Stimulated activated CD4-positive, alpha-beta T cell treated with anti-CD3 and anti-CD28 coated beads, Interleukin-1b, Interleukin-23, amount 100 ng/mL, for 1 hour (primary cell): ENCODE measurements at places on chromosomes 5 and 9.

GRCh38 chr5:147754372-147755122 is 28.0 kb downstream of the JAKMIP2 start:
- DNase-seq, result no peak

GRCh38 chr9:74173284-74173683 is 323.9 kb upstream of the RORB start:
- DNase-seq, result no peak

DNA sequence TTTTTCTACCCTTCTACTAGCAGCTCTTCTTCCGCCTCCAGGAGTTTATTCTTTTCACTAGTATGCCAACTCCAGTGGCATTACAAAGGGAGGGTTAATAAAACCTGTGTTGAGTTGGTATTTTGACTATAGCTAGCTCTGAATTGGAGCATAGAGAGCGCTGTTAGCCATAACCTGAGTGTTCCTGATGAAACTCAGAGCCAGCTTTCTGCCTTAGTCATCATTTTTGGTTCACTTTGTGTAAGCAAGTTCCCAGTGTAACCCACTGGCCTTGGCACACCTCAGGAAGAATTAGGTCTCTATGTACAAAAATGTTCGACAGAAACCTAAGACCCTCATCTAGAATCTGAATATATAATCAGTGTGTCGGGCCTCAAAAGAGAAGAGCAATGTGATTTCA is 238.9 kb downstream of the NR3C1 start:
- no peak for DNase-seq

- no peak for DNase-seq
Measured at GRCh38 chr9:70083429-70083828, 39.8 kb downstream of the MAMDC2 start.

DNA sequence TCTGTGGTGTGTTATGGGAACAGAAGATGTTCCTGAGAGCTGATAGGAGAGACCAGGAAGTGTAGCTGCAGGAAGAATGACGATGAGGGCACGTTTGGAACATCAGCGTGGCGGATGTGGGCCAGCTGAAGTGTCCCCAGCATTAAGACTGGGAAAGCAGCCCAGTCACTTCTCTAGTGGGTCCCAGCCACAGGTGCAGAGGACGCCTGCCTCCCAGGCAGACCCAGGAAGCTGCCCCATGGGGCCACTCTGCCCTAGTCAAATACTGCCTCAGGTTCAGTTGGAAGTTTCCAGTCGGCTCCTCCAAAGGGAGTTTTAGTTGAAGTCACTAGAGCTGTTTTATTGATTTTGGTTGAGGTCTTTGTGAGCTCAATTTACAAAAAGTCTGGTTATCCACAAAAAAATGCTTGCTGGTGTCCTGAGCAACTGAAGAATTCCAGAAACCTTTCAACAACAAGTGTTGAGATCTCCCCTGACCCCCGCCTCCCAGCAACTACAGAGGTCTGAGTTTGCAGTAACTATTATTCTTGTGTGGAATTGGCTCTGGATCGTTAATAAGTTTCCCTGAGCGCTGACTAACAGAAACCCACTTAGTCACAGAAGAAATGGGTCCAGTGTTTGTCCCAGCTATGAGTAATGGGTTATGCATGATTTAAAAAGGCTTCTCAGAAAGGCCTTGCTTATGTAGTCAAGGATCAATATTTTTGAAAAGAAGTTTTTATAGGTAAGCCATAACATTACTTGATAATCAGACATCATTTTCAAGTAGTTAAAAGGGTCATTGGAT is 294.1 kb downstream of the FANCC start:
- DNase-seq, result no peak

DNA sequence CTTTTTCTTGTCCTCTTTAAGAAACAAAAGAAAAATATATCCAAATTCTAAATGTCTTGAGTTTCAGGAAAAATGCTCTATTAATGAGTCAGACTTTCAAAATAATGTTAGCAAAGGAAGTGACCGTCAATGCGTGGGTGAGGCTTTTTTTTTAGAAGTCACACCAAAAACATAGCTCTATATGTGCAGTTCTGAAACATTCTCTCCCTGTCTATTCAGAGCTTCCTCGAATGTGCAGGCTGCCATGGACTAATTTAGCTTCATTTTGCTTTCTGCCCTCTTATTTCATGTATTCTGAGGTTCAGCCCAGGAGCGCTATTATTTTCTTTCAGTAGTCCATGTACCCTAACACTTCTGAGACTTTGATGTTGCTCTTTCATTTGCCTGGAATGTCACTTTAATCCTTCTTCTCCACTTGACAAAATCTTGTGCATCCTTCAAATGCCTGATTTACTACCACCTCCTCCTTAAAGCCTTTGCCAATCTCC is 72.5 kb upstream of the RASA1 start:
- DNase-seq, result no peak

DNA sequence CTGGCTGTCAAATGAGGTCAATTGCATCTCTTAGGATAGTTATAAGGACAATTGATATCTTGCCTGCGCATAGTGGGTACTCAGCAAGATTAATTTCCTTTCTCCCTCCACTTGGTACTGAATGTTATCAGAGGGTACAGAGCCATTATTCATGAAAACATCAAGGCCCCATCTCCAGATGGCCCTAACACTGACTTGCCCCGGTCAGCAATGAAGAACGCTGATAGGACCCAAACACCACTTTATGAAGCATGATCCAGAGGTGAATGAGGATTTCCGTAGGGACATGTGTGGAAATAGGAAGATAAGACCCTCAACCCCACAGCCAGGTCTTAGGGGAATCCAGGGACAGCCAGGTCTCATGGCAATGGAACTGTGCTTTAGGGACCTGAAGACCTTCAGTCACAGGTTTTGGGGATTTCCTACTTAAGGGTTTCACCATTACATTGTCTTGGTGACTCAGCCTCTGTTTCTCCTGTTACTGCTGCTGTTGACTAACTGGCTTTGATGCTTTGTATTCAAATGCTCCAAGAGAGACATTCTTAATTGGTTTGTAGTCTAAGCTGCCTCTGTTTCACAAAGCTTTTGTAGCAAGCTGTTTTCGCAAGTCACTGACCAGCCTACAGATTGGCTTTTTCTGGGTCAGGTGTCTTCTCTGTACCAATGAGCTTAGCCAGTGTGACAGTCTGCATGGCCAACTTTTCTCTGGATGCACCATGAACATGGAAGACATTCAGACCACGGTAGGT is 35.3 kb upstream of the IQGAP2 start:
- DNase-seq, result no peak

DNA sequence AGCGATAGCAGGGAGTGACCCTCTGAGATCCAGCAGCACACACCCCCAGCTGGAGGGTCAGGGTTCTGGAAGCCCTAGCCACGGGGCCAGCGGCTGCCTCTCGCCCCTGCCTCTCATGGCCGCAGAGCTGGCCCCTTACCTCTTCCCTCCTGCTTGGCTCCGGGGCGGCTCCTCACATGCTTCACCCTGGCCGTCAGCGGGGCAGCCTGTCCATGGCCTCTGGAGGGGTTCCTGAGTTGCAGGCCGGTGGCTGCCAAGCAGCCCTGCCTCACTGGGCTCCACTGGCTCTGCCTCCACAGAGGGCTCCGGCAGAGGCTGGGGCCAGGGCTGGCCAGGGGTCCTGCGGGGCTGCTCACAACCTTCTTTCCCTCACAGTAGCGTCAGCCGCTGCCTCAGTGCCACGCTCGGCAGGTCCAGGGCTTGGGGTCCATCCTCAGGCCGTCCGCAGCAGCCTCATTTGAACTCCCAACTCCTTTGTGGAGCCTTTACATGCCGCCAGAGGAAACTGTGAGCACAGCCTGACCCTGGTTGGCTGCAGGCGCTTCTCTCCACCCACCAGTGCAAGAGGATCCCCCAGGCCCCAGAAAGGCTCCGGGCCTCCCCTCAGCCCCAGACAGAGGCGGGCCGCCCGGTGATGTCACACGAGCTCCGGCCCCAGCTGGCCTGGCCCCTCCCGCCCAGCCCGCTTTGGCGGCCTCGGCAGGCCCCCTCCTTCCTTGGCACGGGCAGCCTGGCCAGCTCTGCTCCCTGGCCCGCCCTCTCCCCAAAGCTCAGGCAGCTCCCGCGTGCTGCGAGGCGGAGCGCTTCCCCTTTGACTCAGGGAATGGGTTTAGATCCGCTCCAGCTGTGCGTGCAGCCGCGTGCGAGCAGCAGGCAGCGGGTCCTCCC is at the start of gene ANGPTL2:
Gene ANGPTL2 (minus strand): TSS at position 460 of the 888 bp plus-strand sequence. CDS start 13,904 bp downstream, outside the sequence.
- no peak for DNase-seq

- no peak for DNase-seq
Measured at GRCh38 chr9:76510041-76510440, 51.1 kb downstream of the GCNT1 start.

- DNase-seq, result no peak
Measured at GRCh38 chr5:90440644-90441043, 31.1 kb upstream of the CETN3 start.

DNA sequence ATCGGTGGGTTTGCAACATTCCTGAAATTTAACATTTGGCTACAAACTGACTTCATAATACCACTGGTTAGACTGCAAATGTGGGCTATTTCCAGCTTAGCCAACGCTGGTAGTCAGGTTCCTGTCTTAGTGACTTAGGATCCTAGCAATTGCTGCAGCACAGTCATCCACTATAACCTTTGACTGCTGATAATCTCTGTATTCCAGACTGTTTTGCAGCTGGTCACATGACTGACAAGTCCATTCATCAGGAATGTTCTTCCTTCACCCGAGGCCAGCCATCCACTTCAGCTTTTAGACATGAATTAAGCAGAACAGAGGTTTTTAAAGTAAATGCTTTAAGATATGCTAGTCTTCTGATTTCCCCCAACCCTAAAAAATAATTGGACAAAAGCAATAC is 425.9 kb upstream of the MPDZ start:
- no peak for DNase-seq

- DNase-seq, result no peak
Measured at GRCh38 chr5:151675611-151676313, 11.0 kb downstream of the SPARC start.

GRCh38 chr9:18658804-18659705 is 185.1 kb downstream of the ADAMTSL1 start:
- no peak for DNase-seq

- DNase-seq, result no peak
Measured at GRCh38 chr9:129023036-129023907, 4.9 kb downstream of the SH3GLB2 start.

- DNase-seq, result no peak
Measured at GRCh38 chr5:159619826-159620225, 289.5 kb upstream of the IL12B start.

DNA sequence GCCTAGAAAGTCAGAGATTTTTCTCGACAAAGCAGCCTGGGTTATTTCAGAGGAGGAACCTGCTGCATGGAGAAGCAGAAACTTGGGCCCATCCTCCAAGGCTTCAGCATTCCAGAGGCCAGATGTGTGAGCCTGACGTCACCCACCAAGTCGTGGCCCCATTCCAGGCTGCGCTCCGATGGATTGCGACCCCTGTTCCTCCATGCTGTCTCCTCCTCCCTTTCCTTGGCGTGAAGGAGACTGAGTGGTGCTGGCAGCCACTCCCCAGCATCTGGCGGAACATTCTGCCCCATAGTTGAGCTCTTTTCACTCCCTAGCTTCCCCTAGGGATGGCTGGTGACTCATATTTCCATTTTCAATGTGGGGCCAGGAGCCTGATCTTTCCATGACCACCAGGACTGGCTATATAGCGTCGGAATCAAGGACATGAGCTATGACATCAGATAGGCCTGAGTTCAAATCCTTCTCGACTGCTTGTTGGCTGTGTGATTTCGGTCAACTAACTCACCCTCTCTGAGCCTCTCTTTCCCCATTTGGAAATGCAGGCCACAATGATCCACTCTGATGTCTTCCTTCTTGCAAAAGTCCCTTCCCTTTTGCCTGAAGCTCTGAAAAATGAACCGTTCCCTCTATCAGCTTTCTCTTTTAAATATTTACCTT is 24.5 kb upstream of the DUSP1 start:
- DNase-seq, result no peak

DNA sequence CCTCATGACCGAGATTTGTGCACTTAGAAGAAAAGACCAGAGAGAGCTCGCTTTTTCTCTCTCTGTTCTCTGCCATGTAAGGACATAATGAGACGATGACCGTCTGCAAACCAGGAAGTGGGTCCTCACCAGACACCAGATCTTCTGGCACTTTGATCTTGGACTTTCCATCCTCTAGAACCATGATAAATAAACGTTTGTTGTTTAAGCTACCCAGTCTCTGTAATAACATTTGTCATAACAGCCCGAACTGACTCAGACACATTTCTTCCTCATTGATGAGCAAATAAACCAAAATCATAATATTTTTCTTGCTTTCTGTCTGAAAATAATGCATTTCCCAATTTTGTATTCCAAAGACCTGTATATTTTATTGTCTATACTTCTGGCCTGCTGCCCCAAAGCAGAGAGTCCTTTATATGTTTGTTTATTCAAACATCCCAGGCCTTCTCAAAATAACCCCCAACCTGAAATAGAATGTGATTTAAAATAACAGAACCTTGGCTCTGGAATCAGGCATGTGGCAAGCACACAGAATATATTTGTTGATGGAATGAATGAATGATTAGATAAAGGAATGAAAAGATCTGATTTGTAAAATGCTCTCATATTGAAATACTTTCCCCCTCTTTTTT is 396.5 kb downstream of the ADGRV1 start:
- no peak for DNase-seq

DNA sequence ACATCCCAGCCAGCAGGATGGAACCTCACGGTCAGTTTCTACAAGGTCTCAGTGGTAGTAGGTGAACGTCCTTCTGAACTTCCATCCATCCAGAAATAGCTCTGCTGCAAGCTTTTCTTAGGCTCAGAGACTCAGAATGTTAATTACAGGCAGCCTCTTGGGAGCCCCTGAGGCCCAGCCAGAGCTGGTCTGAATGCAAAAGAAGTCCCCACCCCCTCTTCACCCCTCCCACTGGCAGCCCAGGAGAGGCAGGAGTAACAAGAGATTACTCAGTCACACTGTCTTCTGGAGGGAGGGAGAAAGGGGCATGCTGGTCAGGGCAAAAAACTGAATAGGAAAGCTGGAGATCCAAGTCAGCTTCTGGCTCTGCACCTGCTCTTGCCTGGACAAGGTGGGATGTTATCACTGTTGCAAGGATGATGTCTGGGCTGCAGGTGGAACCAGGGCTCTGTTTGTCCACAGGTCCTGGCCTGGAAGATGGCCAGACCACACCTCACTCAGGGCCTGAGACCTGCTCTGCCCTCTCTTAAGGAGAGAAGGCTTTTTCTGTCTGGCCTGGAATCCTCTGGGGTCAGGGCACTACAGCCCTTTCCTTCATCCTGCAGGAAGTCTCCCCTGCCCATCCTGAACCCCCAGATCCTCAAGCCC is 9.1 kb downstream of the ENHO start:
- DNase-seq, result no peak

DNA sequence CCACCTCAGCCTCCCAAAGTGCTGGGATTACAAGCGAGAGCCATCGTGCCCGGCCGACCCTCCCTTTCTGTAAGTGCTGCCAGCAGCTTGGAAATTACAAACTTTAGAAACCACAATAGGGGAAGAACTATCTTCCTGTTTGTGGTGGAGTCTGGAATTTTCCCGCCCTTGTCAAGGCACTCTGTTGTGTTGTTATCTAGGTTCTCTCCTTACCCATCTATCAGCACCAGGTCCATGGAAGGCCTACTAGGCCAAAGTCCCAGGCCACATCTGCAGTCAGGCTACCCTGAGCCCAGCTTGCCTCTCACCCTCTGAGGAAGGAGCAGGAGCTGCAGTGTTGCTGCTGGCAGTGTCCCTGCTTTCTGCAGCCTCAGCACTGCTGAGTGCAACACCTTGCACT is 214.9 kb downstream of the MCTP1 start:
- no peak for DNase-seq
